ENCODE measurements at places on chromosomes 2 and 18. TPM values are rescaled to one million over a fixed set of nuclear protein-coding genes. Genes with fewer than 3 reads are reported as not detected.

- DNase-seq: no peak
Measured at GRCh38 chr2:50648041-50648700, 383.8 kb downstream of the NRXN1 start.

DNA sequence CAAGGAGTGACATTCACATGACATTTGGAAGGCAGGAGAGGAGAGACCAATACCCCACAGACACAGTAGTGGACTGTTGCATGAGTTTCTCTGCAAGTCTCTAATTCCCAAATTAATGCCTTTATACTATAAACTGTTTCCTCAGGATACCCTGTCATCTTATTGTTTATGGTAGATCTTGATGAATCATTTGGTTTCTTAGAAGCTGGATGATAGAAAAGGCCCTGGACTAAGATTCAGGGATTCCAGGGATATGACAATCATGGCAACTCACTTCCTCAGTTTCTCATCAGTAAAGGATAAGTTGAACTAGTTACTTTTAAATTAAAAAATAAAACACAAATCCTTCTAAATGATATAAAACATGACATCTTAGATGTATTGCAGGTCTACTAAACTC lies 292.5 kb downstream of the TDRD15 start:
- no peak for DNase-seq

DNA sequence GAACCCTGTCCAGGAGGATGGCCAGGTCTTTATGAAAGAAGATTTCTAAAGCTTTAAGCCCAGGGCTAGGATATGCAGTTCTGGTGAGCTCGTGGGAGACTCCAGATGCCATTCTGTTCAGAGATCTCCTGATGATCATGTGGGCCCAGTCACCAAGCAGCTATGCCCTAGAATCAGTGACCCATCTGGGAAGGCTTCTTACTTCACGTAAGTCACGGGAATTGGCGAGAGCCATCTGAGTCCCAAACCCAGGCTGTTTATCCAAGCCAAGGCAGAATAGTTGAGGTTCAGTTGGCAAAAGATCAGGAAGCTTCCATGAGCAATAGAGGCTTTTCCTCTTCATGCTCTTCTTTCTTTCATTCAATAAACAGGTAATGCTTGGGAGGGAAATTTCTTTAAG lies 23.9 kb downstream of the ANTXR1 start:
- no peak for DNase-seq

DNA sequence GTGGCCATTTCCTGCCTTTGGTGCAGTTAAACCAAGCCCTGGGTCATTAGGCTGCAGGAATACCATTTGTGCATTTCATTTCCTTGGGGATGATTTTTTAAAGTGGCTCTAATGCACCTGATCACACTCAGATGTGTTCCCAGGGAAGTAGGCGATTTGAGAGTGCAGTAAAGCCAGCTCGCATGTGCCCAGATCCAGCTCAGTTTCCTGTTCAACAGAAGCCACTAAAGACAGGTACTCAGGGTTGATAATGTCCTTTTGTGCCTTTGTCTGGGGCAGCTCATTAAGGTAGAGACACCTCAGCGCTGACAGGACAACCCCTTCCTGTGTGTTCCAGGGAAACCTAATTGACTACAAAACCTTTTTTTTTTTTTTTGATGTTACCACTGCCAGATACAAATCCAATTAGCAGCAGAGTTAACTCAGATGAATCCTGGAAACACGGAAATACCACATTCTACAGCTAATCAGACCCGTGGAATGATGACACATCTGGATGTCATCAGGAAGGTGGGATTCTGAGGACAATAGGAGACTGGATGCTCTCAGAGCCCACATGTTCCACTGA lies 15.2 kb upstream of the CHRNA1 start:
- DNase-seq: no peak

GRCh38 chr2:9122367-9122766 lies 84.2 kb upstream of the ASAP2 start:
- no peak for DNase-seq

GRCh38 chr18:66749030-66749429 lies 145.1 kb upstream of the CDH19 start:
- no peak for DNase-seq

DNA sequence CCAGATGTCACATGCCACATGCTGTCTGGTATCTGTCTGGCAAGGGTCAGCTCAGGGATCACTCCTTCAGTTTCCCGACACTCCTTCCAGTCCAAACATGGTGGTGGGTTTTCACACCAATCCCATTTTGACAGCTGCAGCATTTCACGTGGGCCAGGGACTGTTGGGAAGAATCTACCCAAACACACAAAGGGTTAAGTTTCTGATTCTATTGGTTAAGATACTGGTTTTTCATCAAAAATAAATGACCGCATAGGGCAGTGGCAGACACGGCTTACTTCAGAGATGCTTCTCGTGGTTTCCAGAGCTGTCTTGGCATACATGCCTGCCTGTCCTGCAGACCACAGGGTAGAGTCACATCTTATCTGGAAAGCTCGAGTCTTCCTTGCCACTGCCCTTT lies 79.7 kb downstream of the PSMG2 start:
- DNase-seq: no peak

- no peak for DNase-seq
Measured at GRCh38 chr2:178101321-178102079, 10.7 kb upstream of the RBM45 start.

DNA sequence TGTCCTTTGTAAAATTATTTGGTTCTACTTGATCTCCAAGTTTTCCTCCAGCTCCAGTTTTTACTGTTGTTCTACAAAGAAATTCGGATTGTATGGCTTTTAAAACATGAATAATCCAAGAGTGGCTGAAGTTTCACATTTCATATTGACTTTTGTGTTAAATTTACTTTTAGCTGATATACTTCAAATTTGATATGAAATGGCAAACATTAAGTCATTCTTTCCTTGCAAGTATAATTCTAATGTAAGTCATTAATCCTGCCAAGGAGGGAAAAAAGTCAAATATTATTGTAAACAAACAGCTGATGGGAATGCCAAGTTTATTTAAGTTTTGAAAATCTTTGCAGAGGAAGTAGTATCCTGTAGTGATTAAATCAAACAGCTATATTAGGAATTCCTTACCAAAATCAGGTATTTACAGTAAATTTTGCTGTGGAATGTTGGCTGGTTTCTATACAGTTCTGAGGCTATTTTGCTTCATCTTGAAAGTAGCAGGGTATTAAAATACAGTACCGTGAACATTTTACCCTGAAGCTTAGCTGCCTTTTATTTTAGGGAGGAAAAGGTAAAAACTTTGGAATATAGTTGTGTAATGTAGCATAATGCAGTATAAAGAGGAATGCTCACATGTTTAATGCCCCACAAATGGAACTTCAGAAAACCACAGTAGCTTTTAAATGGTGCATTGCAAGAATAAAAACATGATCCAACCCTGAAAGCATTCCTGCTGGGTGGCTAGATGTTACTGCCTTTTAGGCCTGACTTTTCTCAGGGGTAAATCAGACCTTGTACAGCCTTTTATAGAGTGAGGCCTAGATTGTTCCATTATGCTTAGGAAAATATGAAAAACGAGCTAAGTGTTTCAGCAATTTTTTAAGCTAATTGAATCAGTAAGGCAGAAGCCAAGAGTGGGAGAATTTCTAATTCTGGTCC lies 62.7 kb upstream of the NT5C1B start:
- no peak for DNase-seq

- DNase-seq: no peak
Measured at GRCh38 chr2:143157418-143157817, 28.2 kb downstream of the ARHGAP15 start.

DNA sequence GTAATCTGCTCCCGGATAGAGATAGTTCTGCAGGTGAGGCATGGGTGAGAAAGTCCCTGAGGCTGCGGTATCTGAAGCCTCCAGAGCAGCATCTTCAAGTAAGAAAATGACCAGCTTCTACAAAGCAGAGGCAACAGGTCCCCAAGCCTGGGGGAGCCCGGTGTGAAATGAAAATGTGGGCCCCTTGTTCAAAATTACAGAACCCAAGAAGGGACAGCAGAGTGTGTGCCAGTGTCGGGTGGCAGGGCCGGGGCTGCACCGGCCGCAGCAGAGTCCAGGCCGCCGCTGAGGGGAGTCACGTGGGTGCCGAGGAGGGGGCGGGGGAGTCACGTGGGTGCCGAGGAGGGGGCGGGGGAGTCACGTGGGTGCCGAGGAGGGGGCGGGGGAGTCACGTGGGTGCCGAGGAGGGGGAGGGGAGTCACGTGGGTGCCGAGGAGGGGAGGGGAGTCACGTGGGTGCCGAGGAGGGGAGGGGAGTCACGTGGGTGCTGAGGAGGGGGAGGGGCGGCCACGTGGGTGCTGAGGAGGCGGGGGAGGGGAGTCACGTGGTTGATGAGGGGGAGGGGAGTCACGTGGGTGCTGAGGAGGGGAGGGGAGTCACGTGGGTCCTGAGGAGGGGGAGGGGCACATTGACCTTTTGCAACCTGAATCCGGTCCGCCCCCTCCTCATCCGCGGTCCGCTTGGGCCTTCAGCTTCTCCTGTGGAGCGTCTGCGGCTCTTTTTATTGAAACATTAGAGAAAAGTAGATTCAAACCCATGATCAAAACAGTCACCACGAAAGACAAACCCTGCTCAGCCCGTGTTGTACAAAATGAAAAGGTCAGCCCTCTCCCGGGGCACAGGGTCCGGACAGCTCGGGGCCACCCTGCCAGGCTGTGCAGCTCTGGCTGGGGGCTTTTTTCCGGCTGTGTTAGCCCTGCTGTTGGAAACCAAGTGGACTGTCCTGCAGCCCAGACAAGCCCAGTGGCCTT lies 10.4 kb downstream of the COLEC11 start:
- no peak for DNase-seq

GRCh38 chr2:2640818-2641217 lies 309.7 kb upstream of the MYT1L start:
- no peak for DNase-seq

GRCh38 chr2:218961651-218962570 lies 2.4 kb downstream of the CDK5R2 start:
- no peak for DNase-seq

DNA sequence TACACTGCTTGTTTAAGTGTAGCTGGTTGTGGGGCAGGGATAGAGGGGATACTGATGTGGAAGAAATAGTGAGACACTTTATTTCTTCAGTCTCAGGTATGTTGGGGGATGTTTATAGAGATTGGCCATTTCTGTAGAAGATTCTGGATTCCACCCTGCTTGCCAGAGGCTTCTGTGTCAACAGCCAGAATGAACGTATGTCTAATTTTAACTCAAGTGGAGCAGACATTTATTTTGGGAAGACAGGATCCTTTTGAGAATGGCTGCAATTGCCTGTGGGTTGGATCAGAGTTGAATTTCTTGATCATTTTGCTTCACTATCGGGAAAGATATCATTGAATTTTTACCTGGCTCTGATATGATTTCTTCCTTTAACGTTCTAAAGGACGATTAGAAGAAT lies 465.6 kb upstream of the SLC14A2 start:
- no peak for DNase-seq

DNA sequence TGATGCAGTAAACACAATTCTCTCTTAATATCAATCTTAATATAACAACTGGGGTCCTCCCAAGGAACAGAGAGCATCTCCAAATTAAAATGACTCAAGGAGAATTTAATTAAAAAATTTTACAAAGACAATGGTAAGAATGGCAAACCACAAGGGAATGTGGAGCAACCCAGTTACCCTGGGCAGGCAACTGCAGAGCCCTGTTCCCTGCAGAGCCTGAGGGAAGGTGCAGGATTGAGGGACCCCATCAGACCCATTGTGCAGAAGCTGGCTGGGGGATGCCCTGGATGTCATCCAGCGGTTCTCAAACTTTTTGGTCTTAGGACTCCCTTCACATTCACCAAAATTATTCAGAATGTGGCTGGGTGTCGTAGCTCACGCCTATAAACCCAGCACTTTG lies 262.8 kb downstream of the FBXO15 start:
- no peak for DNase-seq

- DNase-seq: no peak
Measured at GRCh38 chr18:48752928-48753327, 197.8 kb downstream of the SMAD7 start.

- DNase-seq: no peak
Measured at GRCh38 chr18:45777393-45777792, 48.1 kb upstream of the SIGLEC15 start.

DNA sequence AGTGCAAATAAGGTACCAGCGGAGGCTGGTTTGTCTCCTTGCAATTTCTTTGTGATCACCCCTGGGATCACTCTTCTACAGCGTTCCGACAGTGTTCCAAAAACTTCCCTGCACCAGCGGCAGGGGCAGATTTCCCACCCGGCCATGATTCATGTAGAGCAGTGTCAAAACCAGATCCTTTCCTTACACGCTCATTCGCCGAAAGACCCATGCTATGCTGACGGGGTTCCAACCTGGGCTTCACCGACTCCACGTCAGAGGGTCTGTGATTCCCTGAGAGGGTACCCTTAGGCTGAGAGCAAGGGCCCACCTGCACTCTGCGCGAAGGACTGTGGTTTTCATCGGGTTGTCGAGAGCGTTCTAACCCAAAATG lies 423 bp upstream of the TTC27 start:
- DNase-seq: no peak

Gene CCDC121
- 4.2 TPM for total RNA-seq

Gene RTN4
- 275 TPM for total RNA-seq

Gene CBLN2
- total RNA-seq: 0.26 TPM

Gene ERMN
- total RNA-seq: 0.32 TPM

Gene LRRC30
- total RNA-seq: not detected

Gene RABL2A
- total RNA-seq: 16.9 TPM
